Renal pelvis (tissue), 12 donors: ENCODE measurements at places on chromosomes 12 and 14. TPM values are rescaled to one million over a fixed set of nuclear protein-coding genes. Genes with fewer than 3 reads are reported as not detected.

- DNase-seq: no peak
Observed at GRCh38 chr14:99064262-99064954, 207.6 kb downstream of the BCL11B start.

EFS gene
- 45.5 TPM for polyA plus RNA-seq

DNA sequence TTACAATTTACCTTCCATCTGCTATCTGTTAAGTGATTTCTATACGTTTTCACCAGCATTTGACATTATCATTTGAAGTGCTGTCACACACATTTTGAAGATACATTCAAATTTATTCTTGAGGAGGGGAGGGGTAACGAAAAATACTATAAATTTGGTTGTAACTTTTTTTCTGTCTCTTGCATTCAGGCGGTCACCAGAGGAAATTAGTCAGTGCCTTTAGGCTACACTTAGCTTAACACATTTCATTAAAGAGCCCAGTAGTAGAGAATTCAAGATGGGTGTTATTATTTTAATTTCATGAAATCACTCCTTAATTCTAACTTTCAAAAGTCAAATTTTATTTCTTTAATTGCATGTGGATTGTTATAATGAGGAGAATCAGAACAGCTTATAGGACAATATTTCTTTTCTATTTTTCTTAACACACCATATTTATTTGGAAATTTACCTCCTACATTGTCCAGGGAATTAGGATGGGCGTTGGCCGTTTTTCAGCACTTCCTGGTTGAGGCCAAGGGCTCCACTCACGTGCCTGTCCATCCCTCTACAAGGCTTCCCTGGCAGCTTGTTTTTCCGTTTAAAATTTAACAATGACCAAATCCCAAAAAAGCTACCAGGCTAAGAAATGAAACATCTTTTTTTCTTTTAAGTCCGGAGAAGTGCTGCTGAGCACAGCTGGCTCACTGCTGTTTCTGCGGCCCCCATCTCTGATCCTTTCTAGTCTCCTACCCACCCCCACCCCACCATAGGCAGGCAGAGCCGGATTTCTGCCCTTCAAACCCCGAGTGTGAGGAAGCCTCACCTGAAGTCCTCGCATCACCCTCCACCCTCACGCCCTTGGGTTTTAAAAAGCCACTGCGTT lies 1.1 kb upstream of the FAR2 start:
- DNase-seq: no peak

IL25 gene
- polyA plus RNA-seq: not detected

GRCh38 chr14:24411443-24412389 lies 12.9 kb downstream of the NYNRIN start:
- DNase-seq: no peak

RAPGEF3 gene
- 100 TPM for polyA plus RNA-seq

- no peak for DNase-seq
Observed at GRCh38 chr14:55309154-55309553, 37.9 kb downstream of the FBXO34 start.

GRCh38 chr14:54808326-54809161 lies 94.1 kb downstream of the GCH1 start:
- no peak for DNase-seq

TMEM30B gene
- 13.2 TPM for polyA plus RNA-seq

GRCh38 chr14:63677891-63678379 lies 36.3 kb upstream of the WDR89 start:
- peak; percentile 49 for DNase-seq

NKX2-1 gene
- not detected for polyA plus RNA-seq

DNA sequence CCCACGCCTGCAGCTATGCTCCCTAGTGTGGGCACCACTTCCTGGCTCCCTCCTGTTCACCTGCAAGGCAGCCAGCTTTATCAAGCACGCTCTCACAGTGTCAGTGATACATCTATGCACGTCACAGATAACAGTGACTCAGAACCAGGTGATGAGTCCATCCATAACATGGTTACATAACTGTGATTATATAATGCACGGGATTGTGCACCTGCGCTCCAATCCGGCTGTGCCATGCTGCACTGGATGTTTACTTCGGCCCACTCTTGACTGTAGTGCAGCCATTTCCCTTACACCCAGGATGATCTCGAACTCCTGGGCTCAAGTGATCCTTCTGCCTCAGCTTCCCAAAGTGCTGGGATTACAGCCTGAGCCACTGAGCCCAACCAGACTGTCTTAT lies 38.4 kb upstream of the CEP83 start:
- DNase-seq: no peak

DNA sequence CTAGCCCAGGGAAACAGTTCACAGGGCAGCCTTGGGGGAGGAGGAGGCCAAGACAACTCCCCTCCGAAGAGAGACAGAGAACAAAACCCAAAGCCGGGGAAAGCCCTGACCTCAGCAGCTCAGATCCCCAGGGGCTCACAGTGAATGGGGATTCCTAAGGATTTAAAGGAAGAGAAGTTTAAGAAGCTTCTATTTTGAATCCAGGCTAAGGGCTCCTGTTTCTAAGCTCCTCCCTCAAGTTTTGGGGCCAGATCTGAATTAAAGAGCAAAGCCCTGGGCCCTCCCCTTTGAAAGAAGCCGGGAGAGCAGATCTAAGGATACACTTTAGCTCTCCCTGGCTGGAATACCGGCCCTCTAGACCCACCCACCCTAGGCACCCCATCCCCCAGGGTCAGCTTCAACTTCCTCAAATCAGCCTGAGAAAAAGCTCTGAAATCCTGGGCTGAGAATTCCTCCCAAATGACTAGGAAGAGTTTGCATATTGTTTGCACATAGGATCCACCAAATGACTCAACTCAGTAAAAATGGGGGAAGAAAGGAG lies 3.9 kb downstream of the KDM2B start:
- peak; percentile 15 for DNase-seq

DNA sequence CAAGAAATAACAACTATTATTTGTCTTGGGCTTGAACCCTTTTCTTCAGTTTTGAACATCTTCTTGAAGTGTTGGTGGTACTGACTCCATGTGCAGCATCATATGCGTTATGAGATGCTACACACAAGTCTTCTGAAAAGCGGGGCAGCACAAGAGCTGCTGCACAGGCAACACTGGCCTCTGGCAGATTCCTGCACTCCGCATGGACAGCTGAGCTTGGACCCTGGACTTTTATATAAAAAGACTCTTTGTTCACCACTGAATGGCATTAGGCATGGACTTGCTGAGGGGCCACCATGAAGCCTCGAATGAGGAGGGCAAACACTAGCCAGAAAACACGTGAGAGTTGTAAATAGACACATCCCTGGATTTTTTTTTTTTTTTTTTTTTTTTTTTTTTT lies 210.8 kb upstream of the NPAS3 start:
- DNase-seq: no peak

- no peak for DNase-seq
Observed at GRCh38 chr14:71591231-71591630, 341.0 kb upstream of the RGS6 start.

GRCh38 chr12:108495054-108495453 lies 20.0 kb upstream of the FICD start:
- no peak for DNase-seq

POLE2 gene
- 23.7 TPM for polyA plus RNA-seq

DNA sequence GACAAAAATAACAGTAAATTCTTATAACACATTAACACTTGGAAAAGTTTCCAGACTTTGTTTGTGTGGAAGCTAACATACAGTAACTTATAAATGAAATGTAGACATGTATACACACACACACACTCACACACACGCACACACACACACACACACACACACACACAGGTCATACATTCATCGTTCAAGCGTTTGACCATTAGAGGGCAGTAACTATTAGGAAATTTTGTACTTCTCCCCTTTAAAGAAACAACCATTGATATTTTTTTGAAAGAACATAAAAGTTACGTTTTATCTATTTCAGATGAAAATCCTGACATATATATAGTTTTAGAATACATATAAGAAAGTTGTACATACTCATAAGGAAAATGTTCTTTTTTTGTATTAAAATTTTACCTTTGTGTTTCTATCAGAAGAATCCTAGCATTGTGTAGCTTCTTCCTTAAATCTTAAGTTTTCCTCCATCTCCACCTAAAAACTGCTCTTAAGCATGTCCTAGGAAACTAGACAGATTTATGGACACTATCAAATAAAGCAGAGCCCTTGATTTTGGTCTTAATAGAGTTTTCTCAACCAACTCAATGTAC lies 29.0 kb downstream of the PTPRQ start:
- DNase-seq: peak; percentile 54

TAS2R42 gene
- not detected for polyA plus RNA-seq

TGFB3 gene
- polyA plus RNA-seq: 16.9 TPM

DNA sequence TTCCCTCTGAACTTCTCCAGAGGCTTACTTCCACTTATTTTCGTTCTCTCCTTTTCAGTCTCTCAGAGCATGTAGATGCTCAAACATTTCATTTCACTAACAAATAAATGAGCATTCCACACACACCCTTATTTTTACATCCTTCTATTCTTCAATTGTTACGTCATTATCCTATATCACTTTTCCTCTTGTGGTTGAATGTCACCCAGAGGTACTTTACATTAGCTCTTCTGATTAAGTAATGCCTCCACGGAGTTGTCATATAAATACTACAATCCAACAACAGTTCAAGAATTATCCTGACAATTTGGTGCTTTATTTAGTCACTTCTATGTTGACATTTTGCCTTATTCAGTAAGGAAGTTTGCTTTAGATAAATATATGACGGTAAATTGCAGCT lies 18.4 kb downstream of the FAR2 start:
- no peak for DNase-seq

GRCh38 chr14:90969531-90970166 lies 90.8 kb downstream of the RPS6KA5 start:
- no peak for DNase-seq

DNA sequence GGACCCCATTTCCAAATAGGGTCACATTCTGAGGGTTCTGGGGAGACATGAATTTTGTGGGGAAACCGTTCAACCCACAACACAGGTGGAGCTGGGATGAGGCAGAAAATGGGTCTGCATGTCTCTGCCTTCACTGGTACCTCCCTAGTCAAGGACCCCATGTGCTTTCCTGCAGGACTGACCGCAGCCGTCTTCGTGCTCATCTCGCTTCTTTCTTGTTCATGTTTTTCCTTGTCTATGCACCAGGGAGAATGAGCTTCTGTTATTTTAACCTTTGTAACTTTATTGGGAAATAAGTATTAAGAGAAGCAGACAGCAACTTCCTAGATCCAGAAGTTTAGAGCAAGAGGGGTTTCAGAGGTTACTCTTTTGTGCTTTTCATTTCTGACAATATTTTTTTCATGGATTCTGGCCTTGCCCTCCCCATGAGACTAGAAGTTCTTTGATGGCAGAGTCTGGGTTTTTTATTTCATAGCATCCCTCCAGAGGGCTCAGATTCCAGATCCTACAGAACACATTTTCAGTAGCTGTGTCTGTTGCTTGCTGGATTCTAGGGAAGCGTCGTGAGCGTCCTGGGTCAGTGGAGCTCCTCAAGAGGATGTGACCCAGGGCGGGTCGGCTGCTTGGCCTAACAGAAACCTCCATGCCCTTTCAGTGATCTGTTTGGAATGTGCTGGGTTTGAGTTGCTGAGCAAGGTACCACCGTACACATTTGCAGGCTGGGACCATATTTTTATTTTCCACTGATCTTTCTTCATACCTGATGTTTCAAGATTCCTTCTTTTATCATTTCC lies 104.2 kb downstream of the ADGRD1 start:
- no peak for DNase-seq

GRCh38 chr12:826331-826730 lies 74.0 kb downstream of the WNK1 start:
- no peak for DNase-seq

DNA sequence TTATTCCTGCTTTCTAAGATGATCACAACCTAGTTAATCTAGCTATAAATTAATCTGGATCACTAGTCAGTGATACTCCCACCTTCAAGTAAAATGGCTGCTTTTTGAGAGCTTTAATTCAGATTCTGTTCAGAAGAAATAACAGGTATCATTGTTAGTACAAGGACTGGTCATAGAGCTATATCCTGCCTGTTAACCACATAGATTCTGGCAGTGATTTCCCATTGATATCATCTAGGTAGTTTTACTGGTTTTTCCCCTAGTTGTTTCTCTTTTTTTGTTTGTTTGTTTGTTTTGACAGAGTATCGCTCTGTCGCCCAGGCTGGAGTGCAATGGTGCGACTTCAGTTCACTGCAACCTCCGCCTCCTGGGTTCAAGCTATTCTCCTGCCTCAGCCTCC lies 39.0 kb upstream of the HIF1A start:
- DNase-seq: no peak

- no peak for DNase-seq
Observed at GRCh38 chr12:67637718-67638117, 10.8 kb upstream of the DYRK2 start.

DNA sequence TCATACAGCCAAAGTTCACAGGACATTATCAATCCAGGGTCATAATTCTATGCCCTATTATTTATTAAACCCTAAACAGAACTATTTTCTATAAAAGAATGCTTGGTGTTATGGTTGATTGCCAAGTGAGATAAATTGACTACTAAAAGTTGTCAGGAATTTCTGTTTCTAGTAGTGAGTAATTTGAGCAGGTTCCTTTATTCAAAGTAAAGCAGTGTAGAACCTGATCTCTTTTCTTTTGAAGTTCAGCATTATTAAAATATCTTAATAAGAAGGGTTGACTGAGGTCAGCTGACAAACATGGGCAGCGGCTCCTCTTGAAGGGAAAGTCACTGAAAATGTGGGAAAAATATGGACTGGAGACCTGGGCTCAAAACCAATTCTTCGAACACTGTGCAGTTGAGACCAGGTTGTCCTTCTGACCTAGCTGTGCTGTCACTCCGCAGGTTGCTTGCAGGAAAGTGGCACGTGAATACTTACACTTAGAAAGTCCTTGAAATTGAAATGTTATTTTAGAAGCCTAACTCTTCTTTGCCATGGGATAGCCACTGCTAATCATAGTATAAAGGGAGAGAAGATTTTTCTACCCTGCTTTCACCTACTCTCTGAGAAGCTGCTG lies 141.0 kb downstream of the RASSF9 start:
- no peak for DNase-seq

- no peak for DNase-seq
Observed at GRCh38 chr14:99531251-99532096, 50.3 kb downstream of the CCNK start.

- no peak for DNase-seq
Observed at GRCh38 chr14:65301862-65302539, 110.5 kb upstream of the FUT8 start.

MDGA2 gene
- 2.8 TPM for polyA plus RNA-seq

MORN3 gene
- 2.5 TPM for polyA plus RNA-seq

DNA sequence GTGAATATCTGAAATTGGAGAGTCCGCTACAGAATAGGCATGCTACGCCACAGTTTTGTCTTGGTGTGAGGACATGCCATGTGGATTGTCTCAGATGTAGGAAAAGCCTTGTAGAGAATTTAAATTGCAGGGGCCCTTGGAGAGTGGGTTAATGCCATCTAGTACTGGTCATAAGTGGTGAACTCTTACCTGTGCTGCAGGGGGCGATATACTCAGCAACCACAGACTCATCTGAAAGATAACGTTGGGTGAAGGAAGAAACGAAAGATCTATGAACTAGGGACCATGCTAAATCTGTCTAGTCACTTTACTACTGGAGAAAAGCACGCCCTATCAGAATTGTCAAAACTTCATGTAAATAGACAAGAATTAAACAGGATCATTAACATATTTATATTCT lies 33.7 kb upstream of the A2M start:
- no peak for DNase-seq

- no peak for DNase-seq
Observed at GRCh38 chr12:6551063-6551461, 4.8 kb downstream of the IFFO1 start.
